Left cardiac atrium (tissue), 4 donors: ENCODE measurements at places on chromosomes 12 and 14.

- no peak for DNase-seq
These were observed 6.0 kb downstream of the PSMD9 start for GRCh38 chr12:121894633-121895032.

- DNase-seq, result no peak
These were observed 60.4 kb upstream of the ARID2 start for GRCh38 chr12:45669093-45669492.

GRCh38 chr12:3319723-3320492 is 171.1 kb upstream of the PRMT8 start:
- DNase-seq, result peak; percentile 17

DNA sequence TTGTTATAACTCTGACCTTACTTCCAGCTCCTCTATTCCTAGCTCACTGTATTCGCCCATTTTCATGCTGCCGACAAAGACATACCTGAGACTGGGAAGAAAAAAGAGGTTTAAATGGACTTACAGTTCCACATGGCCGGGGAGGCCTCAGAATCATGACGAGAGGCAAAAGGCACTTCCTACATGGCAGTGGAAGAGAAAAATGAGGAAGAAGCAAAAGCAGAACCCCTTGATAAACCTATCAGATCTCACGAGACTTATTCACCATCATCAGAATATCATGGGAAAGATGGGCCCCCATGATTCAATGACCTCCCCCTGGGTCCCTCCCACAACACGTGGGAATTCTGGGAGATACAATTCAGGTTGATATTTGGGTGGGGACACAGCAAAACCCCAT is 14.5 kb upstream of the PHC1 start:
- no peak for DNase-seq

DNA sequence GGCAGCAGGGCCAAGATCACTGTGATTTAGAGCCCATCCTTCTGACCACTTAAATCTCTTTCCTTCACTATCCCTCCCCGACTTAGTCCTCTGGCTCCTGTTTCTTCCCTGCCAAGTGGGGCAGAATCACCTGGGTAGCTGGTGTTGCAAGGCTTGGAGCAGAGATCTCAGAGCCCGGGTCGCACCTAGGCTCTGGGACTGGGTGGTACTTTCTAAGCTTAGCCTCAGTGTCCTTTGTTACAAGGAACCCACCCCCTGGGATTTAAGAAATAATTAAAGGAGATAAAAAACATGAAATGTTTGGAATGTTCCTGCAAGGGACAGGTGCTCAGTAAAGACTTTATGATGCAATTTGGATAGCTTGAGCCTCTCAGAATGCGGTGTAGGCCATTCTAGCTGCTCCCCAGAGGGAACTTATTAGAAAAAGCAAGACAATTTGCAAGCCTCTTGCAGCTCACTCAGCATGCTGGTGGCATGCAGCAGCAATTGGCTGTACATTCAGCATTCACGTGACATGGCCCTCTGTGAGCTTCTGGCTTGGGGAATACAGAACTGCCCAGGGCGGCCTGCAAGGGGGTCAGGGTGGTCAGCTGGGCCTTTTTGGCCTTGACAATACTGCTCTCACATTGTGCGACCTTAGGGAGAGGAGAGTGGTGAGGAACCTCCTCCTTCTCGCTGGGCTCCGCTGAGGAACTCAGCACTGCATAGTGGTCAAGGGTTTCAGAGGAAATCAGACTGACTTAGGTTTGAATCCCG is 16.8 kb downstream of the C14orf132 start:
- no peak for DNase-seq

- no peak for DNase-seq
These were observed 100.9 kb upstream of the AEBP2 start for GRCh38 chr12:19338405-19338804.

DNA sequence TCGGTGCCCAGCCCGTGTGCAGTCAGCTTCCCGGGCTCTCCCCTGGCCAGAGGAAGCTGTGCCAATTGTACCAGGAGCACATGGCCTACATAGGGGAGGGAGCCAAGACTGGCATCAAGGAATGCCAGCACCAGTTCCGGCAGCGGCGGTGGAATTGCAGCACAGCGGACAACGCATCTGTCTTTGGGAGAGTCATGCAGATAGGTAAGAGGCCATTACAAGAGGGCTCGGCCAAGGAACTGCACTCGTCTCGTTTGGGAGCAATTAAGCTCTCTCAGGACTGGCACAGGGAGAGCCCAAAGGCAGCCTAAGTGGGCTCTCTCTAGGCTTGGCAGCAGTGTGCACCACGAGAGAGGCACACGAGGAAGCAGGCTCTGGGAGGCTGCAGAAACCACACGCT is 3.7 kb downstream of the WNT5B start:
- DNase-seq, result no peak

- no peak for DNase-seq
These were observed 52.0 kb upstream of the OSBPL8 start for GRCh38 chr12:76611533-76611932.
